ENCODE measurements at places on chromosomes 3 and 15. TPM values are rescaled to one million over a fixed set of nuclear protein-coding genes. Genes with fewer than 3 reads are reported as not detected.

Gene SRGAP3
- 0.37 TPM for total RNA-seq

Gene PSTPIP1
- not detected for total RNA-seq

Gene LDHAL6B
- total RNA-seq: not detected

Gene TEX9
- 10.8 TPM for total RNA-seq

Gene ROPN1
- not detected for total RNA-seq

Gene ALG1L2
- total RNA-seq: not detected

Gene CLDN1
- not detected for total RNA-seq

Gene FANCD2OS
- total RNA-seq: not detected
